ENCODE measurements at places on chromosomes 4 and X.

DNA sequence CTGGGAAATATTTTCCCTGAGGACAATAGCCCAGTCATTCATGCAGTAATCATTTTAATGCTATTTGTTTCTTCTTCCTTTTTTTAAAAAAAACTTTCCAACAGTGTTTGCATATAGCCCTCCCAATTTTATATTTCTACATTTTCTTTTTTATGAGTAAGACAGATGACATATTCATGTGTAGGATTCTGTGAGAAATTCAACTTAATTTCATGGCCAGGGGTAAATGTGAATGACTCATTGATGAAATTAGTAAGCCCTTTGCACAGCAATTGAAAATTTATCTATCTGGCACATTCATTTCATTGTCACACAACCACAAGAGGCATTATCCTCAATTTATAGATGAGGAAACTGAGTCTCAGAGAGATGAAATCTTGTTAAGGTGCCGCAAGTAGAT, 13.7 kb upstream of the SMIM20 start:
- no peak for DNase-seq

- no peak for DNase-seq
These were observed 10.5 kb downstream of the CD99L2 start for GRCh38 chrX:150887906-150888465.

GRCh38 chrX:150621652-150622051, 53.2 kb downstream of the MTM1 start:
- DNase-seq: no peak

DNA sequence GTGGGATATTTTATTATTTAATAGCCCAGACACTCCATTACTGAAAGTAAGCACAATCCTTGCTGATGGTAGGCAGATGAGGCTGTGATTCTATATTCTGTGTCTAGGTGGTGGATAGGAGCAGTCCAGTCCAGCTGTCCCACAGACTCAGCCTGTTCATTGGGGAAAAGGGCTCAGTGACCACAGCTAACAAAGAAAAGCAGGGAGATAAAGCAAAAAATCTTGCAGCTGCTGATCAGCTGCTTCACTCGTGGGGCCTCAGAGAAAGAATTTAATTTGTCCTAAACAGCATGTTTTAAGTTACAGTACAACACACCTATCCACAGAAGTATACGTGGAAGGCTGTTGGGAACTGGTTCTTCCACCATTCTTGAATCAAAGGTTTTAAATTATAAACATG, 40.7 kb upstream of the ANK2 start:
- DNase-seq: no peak

- no peak for DNase-seq
These were observed 45.9 kb upstream of the PGM2 start for GRCh38 chr4:37780444-37781130.

GRCh38 chrX:32572644-32573043, 638.7 kb downstream of the DMD start:
- no peak for DNase-seq

- no peak for DNase-seq
These were observed 57.1 kb upstream of the GUCY1A1 start for GRCh38 chr4:155609455-155610059.

DNA sequence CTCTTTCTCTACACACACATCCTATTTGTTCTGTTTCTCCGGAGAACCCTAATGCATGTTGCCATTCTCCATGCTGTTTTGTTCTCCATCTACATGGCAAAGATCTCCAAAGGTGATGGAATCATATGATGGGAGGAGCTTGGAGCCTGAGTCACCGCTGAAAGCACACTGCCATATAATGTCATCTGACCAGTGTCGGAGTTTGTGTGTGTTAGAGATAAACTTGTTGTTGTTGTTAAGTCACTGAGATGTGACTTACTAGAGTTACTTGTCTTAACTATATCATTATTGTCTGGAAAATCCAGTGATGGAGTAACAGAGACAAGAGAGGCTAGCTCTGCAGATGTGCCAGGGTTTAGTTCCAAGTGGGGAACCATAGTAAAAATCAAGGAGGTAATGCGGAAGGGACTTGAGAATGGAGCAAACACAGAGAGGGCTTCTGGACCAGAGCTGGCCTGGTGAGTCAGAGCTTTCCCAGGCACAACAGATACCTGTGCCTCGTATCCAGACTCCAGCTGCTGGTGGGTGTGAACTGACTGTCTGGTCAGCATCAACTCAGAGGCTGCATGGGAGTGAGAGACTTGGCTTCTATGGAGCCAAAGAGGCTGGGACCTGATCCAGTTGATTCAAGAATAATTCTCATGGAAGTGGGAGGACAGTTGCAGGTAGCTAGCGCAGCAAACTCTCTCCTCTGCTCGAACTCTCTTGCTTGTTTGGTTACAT, 30.6 kb upstream of the CCKAR start:
- no peak for DNase-seq

GRCh38 chrX:151227627-151228026, 51.2 kb downstream of the GPR50 start:
- no peak for DNase-seq

- no peak for DNase-seq
These were observed 181.6 kb downstream of the LARP7 start for GRCh38 chr4:112818594-112818965.

GRCh38 chrX:16979226-16979625, 32.8 kb downstream of the REPS2 start:
- no peak for DNase-seq

DNA sequence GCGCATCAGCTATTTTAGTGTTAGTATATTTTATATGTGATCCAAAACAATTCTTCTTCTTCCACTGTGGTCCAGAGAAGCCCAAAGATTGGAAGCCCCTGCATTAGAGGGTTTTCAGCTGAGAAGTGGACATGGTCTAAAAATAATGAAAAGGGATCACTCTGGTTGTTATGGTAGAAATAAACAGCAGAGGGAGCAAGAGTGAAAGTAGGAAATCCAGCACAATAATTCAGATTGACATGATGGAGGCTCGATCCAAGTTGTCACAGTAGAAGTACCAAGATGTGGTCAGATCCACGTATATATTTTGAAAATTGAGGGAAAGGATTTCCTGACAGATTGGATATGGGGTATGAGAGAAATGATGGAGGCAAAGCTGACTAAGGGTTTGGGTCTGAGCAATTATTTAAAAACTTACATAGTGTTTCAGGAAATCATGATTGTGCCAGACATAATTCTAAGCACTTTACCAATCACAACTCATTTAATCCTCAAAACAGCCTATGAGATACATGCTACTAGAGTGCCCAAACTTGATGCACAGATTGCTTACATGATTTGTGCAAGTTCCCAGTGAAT, 17.0 kb upstream of the TMEM144 start:
- no peak for DNase-seq

DNA sequence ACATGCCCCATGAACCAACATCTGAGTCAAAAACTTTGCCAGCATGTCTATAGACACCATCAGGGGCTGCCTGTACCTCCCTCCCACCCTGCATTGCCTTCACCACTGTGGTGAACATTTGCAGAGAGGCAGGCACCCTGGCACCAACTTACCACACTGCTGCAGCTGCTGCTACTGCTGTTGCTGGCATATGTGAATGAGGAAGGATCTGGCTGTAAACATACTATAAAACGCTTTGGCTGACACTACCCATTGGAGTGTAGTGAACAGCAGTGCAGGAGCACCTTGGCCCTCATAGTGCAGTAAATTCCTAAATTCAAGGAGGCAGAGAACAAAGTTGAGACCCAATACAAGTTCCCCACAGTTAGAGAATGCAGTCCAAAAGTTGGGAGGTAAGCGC, 90.6 kb upstream of the SPIN4 start:
- no peak for DNase-seq

- DNase-seq: no peak
These were observed 21.8 kb downstream of the FHL1 start for GRCh38 chrX:136168929-136169735.

DNA sequence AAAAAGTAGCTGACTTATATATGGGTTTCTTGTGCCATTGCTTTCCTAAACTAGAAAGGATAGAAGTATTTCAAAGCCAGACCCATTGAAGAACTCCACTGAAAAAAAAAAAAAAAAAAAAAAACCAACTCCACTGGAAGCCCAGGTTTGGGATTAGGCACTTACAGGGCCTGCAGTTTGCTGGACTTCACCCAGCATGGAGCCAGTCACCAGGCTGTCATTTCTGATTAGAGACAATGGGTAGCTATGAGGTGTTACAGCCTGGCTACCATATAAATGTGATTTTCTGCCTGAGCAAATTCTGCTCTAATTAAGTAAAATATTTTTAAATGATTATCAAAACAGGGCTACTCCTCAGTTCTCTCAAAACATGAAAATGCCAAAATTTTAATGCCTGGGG, 49.5 kb downstream of the HS6ST2 start:
- DNase-seq: no peak

DNA sequence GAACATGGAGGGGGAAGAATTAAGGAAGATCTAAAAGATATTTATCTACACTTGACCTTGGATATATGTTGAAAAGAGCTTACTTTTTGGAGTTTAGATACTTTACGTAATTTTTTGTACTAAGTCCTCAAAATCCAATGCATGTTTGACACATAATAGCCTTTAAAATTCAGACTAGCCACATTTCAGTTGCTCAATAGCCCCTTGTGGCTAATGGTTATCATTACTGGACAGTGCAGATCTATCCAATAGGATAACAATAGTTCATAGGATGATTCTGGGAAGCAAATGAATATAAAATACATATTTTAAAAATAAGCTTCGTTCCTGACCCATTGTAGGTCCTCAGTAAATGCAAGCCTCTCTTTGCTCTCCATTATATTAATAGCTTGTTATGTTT, 13.8 kb downstream of the AP1AR start:
- no peak for DNase-seq

GRCh38 chr4:14835288-14835687, 167.0 kb upstream of the CPEB2 start:
- DNase-seq: no peak

- DNase-seq: no peak
These were observed 24.2 kb upstream of the ACSL1 start for GRCh38 chr4:184850018-184850417.

GRCh38 chr4:55947912-55948725, 626 bp upstream of the CEP135 start:
- DNase-seq: no peak

- DNase-seq: no peak
These were observed 99.2 kb downstream of the PDHA2 start for GRCh38 chr4:95939141-95939540.

- no peak for DNase-seq
These were observed 228.6 kb upstream of the CTSO start for GRCh38 chr4:156182269-156182668.

DNA sequence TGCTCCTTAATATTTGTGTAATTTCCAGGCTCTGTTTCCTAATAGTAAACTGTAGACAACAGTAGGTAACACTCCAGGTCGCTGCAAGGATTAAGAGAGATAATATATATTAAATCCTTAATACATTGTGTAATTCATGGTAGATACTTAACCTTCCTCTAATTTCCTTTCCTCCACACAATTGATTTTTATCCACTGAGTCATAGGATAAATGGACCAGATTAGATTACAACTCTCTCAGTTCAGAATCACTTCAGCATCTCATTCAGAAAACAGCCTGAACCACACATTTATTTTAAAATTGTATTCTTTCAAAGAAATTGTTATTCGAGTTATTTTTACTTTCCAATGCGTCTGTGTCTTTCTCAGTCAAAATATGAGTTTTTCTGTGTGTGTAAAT, 17.1 kb downstream of the GK2 start:
- DNase-seq: no peak

- no peak for DNase-seq
These were observed 30.2 kb downstream of the ZNF185 start for GRCh38 chrX:152927858-152928760.

DNA sequence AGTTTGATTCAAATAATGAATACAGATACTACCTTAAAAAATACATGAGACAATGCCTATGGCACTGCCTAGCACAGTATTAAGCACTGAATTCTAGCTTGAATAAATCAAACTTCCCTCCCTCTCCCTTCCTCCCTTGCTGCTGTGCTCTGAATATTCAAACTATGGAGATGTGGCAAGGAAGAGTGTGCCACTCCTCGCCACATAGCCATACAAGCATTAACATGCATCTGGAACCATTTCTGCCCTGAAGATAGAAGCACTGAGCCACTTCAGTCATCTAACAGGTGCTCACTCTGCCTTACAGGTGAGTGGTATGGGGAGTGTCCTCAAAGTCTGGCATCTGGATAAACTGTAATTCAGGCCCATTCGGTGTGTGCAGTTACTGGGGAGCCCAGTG, 276.9 kb downstream of the ARHGAP24 start:
- DNase-seq: no peak

- no peak for DNase-seq
These were observed 169.2 kb downstream of the FRAS1 start for GRCh38 chr4:78226279-78226678.

- no peak for DNase-seq
These were observed 176.5 kb downstream of the GASK1B start for GRCh38 chr4:157996061-157997028.

GRCh38 chr4:26242451-26242850, 78.4 kb upstream of the RBPJ start:
- DNase-seq: no peak

- no peak for DNase-seq
These were observed 266.1 kb upstream of the ANXA10 start for GRCh38 chr4:167826281-167826680.

- DNase-seq: no peak
These were observed 601 bp downstream of the SMARCAD1 start for GRCh38 chr4:94208266-94208665.

- DNase-seq: no peak
These were observed 23.0 kb upstream of the OTUD4 start for GRCh38 chr4:145203410-145203809.

DNA sequence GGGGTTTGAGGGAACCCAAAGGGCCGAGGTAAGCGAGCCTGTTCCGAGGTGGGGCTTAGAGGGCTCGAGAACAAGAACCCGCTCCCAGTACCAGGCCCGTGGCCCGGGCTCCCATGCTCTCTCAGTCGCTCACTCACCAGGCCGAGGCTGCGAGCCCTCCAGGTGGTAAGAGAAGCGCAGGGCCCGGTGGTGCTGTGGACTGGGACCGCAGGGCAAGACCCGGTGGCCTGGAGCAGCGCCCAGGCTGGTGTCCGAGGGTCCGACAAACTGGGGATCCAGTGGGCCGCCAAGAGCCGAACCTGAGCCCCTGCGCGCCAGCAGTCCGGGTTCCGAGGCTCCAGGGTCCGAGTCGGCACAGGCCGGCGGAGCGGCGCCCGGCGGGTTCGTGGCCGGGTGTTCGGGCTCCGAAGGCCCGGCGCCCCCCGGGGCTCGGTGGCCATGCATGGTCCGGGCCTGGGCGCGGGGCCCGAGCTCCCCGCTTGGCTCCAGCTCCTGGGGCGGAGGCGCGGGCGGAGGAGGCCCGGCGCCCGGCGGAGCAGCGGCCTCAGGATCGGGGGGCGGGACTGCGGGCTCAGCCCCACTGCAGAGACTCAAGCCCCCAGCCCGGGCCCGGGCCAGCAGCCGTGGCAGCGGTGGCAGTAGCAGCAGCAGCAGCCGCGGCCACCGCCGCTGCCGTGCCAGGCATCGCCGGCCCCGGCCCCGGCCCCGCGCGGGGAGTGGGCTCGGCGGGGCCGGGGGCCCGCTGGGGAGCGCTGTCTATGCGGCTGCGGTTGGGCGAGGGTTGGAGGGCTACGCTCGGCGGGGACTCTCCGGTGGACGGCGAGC, 833 bp downstream of the FGD1 start:
- DNase-seq: no peak

GRCh38 chrX:40249582-40249981, 151.8 kb upstream of the BCOR start:
- DNase-seq: no peak

GRCh38 chr4:94650134-94650495, 107.6 kb upstream of the BMPR1B start:
- no peak for DNase-seq

GRCh38 chr4:83606898-83607297, 71.0 kb downstream of the GPAT3 start:
- no peak for DNase-seq

- DNase-seq: no peak
These were observed 653.0 kb downstream of the C4orf33 start for GRCh38 chr4:129748991-129749390.
